Anterior cingulate cortex (tissue), 58 donors: ENCODE measurements at places on chromosomes 3 and 15.

GRCh38 chr3:42746455-42747450 is 26.3 kb downstream of the CCDC13 start:
- peak; percentile 34 for DNase-seq

- DNase-seq = no peak
Measured at GRCh38 chr15:78429477-78429876, 8.5 kb upstream of the IREB2 start.

DNA sequence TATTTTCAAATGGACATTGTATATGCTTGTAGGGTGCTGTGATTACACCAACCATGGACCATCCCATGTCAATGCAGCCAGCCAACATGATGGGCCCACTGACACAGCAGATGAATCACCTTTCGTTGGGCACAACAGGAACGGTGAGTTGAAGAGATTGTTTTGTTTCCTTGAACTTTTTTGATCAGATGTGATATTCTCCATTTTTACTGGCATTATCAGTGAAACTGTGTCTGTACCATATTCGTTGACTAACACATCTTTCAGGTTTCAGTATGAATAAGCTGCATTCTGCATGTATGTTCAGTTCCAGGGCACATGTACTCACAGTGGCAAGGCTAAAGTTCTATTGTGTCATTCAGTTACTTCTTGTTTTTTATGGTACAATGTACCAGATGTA is 655.2 kb downstream of the RBMS3 start:
- DNase-seq = no peak

- no peak for DNase-seq
Measured at GRCh38 chr3:90145094-90145860, 1037.9 kb downstream of the EPHA3 start.

DNA sequence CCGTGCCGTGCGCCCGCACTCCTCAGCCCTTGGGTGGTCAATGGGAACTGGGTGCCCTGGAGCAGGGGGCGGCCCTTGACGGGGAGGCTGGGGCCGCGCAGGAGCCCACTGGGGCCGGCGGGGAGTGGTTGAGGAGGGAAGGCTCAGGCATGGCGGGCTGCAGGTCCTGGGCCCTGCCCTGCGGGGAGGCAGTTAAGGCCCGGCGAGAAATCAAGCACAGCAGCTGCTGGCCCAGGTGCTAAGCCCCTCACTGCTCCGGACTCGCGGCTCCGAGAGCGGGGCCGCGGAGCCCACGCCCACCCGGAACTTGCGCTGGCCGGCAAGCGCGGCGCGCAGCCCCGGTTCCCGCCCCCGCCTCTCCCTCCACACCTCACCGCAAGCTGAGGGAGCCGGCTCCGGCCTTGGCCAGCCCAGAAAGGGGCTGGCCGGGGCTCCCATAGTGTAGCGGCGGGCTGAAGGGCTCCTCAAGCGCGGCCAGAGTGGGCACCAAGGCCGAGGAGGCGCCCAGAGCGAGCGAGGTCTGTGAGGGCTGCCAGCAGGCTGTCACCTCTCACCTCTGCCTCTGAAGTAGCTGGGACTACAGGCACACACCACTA is 7.8 kb downstream of the GP9 start:
- DNase-seq = no peak

DNA sequence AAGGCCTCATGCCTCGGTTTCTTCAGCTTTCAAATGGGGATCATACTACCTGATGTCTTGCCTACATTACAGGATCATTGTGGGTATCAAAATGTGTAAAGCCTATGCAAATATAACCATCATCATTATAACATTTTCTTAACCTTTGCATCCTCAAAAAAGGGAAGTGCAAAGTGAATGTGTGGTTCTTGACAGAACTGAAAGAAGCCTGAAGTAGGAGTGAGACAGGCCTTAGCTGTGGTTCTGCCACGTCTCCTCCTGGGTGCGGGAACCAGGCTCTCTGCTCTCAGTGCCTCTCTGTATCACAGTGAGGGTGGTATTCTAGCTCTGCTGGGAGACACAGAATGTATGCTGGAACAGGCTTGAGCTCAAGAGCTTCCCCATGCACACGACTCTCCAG is 316.9 kb upstream of the ICE2 start:
- no peak for DNase-seq

DNA sequence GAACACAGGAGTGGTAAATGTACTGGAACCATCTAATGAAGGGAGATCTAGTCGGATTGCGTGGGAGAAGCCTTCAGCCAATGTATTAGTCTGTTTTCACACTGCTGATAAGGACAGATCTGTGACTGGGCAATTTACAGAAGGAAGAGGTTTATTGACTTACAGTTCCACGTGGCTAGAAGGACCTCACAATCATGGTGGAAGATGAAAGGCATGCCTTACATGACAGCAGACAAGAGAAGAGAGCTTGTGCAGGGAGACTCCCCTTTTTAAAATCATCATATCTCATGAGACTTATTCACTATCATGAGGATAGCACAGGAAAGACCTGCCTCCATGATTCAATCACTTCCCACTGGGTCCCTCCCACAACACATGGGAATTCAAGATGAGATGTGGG is 17.0 kb downstream of the HRG start:
- no peak for DNase-seq

DNA sequence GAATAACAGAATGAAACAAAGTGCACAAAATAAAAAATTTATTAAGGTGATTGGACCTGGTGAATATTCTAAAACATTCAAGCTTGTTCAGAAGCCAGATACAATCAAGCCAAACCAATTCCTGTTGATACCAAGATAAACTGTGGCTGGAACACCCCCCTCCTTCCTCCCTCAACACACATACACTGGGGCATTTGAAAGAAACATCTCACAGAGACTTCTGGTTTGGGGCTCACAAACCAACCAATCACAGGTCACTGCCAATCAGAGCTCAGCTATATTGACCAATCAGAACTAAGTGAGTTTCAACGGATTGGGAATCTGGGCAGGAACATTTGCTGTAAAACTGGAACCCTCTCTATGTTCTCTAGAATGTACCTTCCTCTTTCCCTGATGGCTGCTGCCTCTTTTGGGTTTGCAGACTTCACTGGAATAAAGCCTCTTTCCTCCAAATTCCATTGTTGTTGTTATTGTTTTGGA is 340.6 kb upstream of the GOLIM4 start:
- DNase-seq = no peak

DNA sequence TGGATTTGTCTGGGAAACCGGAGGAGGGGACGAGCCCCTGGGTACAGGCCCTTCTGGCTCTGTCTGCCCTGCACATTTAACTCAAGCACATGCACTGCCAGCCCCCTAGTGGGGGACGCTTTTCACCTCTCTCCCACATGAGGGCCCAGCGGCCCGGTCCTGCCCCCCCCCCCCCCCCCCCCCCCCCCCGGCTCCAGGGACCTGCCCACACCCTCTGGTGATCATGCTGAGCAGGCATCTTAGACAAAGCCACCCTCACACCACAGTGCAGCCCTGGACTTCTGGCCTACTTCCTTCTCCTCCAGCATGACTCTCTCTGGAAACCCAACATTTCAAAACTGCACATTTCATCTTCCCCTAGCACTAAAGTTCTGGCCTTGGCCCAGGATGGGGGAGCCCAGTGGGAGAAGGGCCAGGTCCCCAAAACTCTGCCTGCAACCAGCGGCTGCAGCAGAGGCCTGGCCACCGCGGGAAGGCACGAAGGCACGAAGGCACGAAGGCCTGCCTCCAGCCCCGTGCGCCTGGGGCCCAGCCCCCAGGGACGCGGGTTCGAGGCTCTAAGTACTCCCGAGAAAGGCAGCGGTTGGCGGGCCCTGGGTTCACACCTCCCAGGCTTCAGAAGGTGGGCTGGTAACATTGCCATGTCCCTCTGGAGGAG is 14.1 kb downstream of the KLF15 start:
- no peak for DNase-seq

GRCh38 chr3:130576375-130577266 is 59.6 kb downstream of the COL6A6 start:
- DNase-seq = no peak

- DNase-seq = no peak
Measured at GRCh38 chr3:79848876-79849275, 81.1 kb upstream of the ROBO1 start.

DNA sequence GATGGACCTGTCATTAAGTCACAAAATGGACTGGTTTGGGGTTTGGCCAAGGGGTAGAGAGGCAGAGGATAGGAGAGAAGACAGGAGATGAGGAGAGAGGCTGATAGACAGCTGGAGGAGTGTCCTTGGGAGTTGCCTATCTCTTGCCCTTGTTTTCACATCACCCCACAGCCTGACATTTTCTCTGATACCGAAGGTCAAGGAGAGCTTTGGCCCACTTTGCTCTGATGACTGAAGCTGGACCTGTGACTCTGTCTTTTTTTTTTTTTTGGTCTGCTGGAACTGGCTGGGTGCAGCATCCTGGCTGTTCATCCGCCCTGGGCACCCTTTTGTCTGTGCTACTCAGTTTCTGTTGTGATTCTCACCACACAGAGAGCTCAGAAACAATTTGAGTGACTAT is 5.1 kb downstream of the GPD1L start:
- no peak for DNase-seq

- no peak for DNase-seq
Measured at GRCh38 chr3:73697020-73697419, 72.3 kb upstream of the PDZRN3 start.

DNA sequence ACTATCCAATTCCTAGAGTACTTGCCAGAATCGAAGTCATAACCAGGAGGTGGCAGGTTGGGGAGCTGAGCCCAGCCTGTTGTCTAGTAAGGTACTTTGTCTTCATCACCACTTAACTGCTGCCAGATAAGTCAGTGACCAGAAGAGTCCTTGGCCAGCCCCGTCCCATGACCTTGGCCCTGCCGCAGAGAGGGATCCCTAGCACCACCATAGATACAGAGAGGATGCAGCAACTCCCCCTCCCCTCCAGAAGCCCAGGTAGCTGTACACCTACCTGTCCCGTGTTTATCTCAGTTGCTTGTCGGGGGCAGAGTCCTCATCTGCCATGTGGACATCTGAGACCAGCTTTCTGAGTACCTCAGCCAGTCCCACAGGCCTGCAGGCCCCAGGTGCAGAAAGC is 153.6 kb upstream of the TP63 start:
- DNase-seq = no peak

GRCh38 chr15:57324944-57325679 is 51.2 kb upstream of the CGNL1 start:
- no peak for DNase-seq

GRCh38 chr15:40845036-40845435 is 1.2 kb downstream of the SPINT1 start:
- DNase-seq = no peak

- no peak for DNase-seq
Measured at GRCh38 chr3:126630020-126630419, 24.9 kb downstream of the TXNRD3 start.

- DNase-seq = no peak
Measured at GRCh38 chr3:58071480-58071971, 63.3 kb downstream of the FLNB start.

DNA sequence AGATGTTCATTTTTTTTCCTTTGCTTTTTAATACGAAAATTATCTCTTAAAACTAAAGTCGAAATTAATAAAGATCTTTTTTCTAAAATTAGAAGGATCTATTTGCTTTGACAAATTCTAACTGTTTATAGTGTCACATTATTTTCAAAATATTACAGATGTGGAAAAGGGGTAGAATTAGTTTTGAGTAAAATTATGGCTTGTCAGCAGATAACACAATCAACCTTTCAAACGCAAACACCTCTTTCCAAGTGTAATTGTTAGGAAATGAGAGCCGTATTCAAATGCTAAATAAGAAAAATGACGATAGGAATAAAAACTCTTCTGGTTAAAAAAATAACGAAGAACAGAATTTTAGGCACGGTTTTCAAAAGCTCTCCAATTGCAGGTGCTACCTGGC is 704.7 kb downstream of the NLGN1 start:
- no peak for DNase-seq

DNA sequence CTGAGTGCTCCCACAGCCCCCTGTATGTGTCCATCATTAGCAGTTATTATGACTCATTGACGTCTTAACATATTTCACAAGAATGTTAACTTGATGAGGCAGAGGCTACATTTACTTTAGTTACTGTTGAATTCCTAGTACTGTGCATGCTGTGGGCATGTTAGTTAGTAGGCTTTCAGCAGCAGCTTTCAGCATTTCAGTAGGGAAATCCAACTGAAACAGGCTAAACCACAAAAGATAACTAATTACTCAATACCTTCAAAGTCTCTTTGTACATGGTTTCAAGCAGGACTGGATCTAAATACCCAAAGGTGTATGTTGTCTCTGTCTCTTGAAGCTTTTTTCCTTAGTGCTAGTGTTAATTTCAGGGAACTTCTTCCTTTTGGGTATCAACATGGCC is 229.9 kb upstream of the SUCLG2 start:
- DNase-seq = no peak
